GM12864 (cell line): ENCODE measurements at places on chromosomes 2 and 18.

DNA sequence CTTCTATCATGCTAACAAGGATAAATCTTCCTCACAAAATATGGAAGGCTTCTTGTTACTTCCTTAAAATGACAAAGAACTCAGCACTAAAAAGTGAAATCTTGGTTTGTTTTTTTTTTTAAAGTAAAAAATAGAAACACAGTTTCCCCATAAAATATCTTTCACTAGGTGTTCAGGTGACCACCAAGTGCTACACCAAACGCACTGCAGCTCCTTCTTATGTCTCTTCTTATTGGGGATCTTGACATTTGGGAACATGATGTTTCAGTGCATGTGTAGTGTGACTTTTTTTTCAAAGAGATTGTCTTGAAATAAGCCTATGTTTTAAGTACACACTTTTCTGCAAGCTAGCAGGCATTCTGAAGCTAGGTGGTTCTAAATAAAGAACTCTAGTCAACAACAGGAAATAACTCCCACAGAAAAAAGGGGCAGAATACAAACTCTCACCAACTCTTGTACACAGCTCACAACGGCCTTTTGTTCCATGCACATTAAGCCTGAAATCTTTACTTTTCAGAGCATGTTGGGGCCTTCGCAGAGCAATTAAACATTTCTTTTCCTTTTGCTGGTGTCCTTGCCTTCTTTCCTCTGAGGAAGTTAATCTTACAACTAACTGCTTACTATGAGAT lies 13.2 kb upstream of the SERTAD2 start:
- DNase-seq = no peak

DNA sequence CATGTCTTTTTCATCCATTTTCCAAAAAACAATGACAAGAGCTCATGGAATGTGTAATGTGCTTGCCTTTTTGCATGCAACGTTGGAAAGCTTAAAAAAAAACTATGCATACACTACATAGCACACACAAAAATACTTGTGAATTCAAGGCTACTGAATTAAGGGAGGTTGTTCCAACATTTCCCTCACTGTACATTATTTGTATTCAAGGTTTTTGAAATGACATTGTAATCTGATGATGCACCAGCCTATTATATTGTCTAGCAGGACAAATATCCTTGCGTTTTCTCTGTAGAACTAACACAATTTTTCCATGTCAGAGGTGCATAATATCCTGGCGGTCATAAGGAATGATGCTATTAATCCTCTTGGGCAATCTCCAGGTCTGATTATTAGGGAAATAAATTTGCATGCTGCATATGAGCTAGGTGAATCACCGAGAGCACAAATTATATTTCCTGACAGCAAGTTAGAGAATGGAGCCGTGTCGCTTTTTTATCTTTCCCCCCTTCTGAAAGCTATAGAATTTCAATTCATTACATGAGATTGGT lies 836.9 kb upstream of the FANCL start:
- DNase-seq = no peak

- no peak for DNase-seq
These were observed 5.2 kb downstream of the CD207 start for GRCh38 chr2:70830366-70830765.

- no peak for DNase-seq
These were observed 56.8 kb downstream of the SP110 start for GRCh38 chr2:230162981-230163380.

DNA sequence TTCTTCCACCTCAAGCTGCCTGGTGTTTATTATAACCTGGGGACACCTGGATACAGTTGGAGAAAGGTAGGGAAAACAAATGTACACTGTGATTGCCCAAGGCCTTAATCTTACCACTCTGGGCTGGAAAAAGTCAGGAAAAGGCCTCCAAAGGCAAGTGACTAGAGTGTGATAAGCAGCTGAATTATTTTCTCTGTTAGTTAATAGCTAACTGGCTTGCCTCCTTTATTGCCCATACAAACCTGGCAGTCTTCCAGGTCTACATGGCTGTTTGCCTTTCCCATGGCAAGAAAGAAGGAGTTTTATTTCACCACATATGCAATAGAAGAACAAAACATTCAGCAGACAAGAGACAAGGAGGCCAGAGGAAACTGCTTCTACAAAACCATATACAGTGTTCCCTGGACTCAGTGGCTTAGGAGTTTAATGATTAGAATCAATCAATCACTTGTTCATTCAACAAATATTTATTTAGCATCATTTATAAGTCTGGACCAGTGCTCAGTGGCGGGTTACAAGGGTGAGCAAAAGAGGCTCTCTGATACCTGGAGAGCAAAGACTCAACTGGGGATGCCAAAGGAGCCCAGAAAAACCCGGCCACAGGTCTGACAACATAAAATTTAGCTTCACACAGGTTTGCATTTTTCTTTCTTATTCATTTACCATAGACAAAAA lies 27.5 kb upstream of the SUCLG1 start:
- DNase-seq = no peak

DNA sequence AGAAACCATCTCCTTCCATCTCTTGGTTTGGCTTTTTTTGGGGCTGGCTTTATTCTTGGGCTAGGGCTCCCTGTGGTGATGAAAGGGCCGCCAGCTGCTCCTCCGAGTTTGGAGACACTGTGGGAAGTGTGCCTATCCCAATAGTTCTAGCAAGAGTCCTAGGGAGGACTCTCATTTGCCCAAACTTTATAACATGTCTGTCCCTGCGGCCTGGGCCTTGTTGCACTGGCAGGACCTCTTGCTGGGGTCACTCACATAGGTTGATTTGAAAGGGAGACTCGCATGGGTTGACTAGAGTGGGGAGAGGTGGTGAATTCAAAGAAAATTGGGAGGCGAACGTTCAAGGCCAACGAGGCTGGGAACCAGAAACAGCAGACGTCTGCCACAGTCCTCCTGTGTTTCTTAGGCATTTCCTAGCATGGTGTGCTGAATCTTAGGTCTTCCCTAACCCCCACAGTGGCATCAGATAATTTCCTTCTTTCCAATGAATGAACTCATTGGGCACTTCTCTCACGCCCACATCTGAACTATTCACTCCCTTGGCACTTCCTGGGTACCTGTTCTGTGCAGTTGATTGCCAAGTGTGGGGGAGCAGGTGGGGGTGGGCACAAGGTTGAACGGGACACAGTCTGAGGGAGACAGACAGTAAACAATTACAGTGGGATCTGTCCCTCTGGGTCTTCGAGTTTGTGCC lies 26.8 kb downstream of the NIFK start:
- no peak for DNase-seq

GRCh38 chr2:286774-287392 lies 1.0 kb downstream of the ALKAL2 start:
- DNase-seq = no peak

- no peak for DNase-seq
These were observed 302.9 kb upstream of the NXPH2 start for GRCh38 chr2:139083121-139083520.

DNA sequence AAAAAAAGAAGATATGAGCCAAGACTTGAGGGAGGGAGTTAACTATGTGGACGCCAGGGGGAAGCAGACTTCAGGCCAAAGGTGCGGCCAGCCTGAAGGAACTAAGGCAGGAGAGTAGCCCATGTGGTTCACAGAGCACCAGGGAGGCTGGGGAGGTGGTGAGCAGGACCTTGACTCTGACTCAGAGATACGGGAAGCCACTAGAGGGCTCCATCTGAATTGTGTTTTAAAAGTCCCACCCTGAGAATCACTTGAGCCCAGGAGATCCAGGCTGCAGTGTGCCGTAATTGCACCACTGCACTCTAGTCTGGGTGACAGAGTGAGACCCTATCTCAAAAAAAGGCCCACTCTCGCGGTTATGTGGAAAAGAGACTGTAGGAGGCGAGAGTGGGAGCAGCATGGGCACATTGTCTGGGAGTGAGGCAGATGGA lies 12.3 kb downstream of the CEP192 start:
- DNase-seq = no peak

DNA sequence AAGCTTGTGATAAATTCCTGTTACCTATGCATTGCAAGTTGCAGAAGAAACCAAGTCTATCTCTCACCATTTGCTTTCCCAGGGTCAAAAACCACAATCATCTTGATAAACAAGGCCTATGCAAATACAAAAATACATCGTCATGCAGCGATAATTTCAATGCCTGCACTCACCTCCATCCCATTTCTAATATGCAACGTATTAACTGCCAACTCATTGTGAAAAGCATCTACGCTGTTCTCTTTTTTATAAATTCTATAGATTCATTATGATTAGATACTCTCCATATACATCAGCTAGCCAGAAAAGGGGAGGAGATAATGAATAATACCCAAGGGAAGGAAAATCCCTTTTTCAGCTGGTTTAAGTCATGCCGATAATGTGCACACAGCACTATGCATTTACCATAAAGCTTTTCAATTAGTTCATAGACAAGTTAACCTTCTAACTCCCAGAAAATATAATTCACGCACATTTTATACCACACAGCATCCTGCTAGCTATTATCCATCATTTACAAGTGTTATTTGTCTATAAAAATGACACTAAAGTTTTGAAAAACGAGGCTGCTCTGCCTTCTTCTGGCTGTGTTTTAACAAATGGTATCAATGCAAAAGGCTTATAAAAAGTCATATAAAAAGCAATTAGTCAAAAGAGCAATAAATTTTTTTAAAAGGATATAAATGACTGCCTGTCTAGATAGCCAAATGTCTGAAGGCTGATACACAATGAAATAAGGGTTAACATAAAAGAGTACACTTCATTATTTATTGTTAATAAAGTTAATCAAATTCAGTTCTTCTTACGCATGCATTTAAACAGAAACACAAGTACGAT lies 77.6 kb downstream of the AFF3 start:
- DNase-seq = no peak

DNA sequence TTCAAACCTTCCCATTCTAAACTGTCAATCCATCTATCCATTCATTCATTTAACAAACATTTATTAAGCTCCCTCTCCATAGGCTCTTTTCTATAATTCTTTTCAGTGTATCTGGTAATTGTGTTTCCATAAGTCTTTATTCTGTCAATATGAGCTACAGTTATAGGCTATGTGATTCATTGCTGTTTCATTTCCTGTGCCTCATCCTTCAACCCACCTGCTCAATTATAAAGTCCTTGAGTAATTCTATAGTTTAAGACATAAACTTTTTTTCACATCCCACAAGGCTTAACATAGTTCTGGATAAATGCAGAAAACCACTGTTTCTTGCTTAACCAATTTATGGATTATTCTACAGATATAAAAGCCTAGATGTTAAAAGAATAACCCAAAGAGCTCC lies 84.2 kb upstream of the PIK3C3 start:
- DNase-seq = no peak

GRCh38 chr2:196259507-196260481 lies 88.4 kb upstream of the STK17B start:
- no peak for DNase-seq

GRCh38 chr2:9983401-9984216 lies 32.1 kb downstream of the GRHL1 start:
- no peak for DNase-seq

- DNase-seq = no peak
These were observed 1.6 kb upstream of the ERMN start for GRCh38 chr2:157327200-157327599.
